GM23338 (cell line): ENCODE measurements at places on chromosomes 6 and 20.

DNA sequence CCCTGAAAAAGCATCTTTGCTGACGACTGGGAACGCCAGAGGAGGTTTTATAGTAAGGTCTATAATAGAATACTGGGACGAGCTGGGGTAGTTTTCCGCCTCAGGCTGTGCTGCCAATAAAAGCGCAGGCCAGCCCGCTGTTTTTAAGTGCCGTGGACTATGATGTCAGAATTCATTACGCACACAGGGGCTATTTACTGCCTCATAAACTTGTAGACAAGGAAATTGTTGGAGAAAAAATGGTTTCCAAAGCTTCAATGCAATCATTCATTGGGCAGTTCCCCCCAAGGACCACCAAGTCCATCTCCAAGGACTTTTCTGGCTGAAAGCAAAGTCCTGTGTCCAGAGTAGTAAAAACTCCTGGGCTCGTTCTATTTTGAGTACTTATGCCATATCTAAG, 20.4 kb upstream of the FOXF2 start:
- no peak for DNase-seq

GRCh38 chr20:9940329-9940728, 94.5 kb upstream of the ANKEF1 start:
- DNase-seq = no peak

DNA sequence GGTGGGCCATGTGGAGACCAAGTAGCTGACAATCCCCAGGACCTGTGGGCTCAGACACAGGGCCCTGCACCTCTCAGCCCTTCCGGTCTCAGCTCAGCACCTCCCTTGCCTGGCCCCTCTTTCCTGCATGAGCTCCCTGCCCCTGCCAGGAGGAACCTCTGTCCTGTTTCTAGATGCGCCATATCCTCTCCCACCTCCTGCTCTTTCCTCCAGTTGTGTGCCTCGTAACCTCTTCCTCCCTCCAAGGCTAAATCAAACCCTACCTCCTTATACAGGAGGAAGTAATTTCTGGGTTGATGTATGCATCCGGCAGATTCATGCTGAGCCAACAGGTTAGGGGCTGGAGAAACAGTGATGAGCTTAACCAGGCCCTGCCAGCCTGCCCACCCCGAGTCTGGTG, 30.9 kb downstream of the ITPR3 start:
- DNase-seq = no peak

DNA sequence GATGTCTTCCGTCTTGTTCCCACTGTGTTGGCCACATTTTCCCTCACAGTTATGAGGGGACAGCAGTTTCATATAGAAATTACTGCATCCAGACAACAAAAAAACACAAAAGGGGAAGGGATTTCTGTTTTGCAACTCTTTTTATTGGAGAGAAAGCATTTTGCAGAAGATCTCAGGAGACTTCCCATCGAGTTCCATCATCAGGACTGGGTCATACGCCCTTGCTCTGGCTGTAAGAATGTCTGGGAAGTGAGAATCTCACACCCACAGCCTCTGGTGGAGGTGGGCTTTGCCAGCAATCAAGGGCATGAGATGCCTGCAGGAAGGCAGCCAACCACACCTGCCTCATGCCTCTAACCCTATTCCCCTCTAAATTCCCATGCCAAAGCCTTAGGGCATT, 5.8 kb upstream of the IGF2R start:
- no peak for DNase-seq

- DNase-seq = peak; percentile 62
These were observed 4.4 kb downstream of the FIG4 start for GRCh38 chr6:109695468-109695867.

GRCh38 chr6:11976489-11976888, 35.6 kb upstream of the HIVEP1 start:
- no peak for DNase-seq

GRCh38 chr6:28542440-28543296, 17.0 kb downstream of the GPX5 start:
- peak; percentile 98 for DNase-seq

- no peak for DNase-seq
These were observed 404.3 kb upstream of the SLC35B3 start for GRCh38 chr6:8839626-8840025.

- no peak for DNase-seq
These were observed 81.9 kb downstream of the NCOA3 start for GRCh38 chr20:47583551-47583950.

DNA sequence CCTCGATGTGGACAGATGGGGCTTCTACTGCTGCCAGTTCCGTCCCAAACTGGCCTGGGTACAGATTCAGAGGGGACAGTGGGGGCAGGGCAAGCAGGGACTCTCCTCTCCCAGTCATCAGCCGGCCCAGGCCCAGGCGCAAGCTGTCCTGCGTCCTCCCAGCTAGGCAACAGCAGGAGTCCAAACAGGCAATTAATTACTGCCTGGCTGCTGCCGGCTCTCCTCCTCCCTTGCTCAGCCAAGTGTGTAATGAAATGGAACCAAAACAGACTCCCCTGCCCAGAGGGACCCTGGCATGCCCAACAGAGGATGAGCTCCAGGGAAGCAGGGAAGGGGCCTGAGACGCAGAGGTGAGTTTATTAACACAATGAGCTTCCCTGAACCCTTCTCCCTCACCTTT, 17.8 kb upstream of the SLC32A1 start:
- DNase-seq = peak; percentile 28

DNA sequence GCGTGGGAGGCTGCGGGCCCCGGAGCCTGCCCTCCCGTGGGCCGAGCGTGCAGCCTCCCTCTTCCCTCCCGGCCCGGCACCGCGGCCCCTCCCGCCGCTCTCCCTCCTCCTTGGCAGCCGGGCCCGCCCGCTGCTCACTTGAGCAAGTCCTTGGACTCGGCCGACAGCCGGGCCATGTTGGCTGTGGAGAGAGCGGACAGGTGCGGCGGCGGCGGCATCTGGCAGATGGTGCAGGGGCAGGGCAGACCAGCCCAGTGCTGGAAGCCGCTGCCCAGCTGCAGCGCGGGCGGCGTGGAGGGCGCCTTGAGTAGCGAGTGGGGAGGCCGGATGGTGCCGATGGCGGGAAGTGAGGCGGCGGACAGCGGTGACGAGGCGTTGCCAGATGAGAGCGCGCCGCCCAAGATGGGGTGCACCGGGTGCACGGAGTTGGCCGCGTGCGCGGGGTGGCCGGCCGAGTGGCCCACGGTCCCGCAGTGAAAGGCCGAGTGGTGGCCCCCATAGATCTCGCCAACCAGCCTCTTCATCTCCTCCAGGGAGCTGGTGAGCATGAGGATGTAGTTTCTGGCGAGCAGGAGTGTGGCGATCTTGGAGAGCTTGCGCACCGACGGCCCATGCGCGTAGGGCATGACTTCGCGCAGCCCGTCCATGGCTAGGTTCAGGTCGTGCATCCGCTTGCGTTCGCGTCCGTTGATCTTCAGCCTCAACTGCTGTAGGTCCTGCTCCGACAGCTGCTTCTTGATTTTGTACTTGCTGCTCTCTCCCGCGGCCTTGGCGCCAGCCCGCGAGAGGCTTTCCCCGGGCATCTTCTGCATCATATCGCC, 766 bp downstream of the OLIG3 start:
- peak; percentile 75 for DNase-seq

DNA sequence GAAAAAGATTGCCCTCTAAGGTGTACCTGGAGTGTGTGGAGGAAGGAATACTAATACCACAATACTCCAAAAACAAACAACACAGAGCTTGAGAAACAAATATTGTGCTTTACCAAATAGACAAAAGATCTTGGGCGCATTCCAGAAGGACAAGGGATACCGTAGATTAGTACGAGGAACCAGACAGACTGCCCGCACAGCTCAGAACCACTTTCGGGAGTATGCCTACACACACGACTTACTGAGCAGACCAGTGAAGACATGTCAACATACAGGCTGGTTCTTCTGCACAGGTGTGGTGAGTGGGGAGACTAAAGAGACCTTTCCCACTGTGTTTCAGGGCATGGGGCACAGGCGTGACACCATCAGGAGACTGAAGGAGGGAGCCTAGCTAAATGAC, 15.8 kb upstream of the FOXQ1 start:
- DNase-seq = no peak

- no peak for DNase-seq
These were observed 184.6 kb downstream of the ATXN1 start for GRCh38 chr6:16576451-16577368.

- no peak for DNase-seq
These were observed 218.1 kb upstream of the SOX4 start for GRCh38 chr6:21375151-21376116.

DNA sequence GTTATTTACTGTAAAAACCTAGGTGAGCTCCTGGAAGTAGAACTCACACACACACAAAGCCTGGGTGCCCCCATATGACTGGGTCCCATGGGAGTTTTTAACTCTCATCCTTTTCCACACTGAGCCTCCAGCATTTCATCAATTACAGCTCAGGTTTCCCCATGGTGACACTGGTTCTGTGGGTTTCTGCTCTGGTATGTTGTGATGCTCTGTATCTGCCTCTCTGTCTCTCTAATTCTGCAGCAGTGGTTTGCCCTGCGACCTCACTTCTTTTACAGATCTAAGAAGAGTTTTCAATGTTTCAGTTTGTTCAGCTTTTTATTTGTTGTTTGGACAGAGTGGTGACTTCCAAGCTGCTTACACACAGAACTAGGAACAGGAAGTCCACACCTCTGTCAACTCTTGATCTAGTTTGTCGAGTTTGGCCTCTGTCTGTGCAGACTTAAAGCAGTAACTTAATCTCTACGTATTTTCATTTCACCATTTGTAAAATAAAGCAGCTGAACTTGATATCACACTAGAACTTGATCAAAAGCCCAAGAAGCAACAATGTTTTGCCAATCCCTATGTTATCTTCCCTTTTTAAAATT, 554.3 kb downstream of the EPHA7 start:
- no peak for DNase-seq

GRCh38 chr6:150324044-150324443, 44.8 kb upstream of the IYD start:
- DNase-seq = no peak

DNA sequence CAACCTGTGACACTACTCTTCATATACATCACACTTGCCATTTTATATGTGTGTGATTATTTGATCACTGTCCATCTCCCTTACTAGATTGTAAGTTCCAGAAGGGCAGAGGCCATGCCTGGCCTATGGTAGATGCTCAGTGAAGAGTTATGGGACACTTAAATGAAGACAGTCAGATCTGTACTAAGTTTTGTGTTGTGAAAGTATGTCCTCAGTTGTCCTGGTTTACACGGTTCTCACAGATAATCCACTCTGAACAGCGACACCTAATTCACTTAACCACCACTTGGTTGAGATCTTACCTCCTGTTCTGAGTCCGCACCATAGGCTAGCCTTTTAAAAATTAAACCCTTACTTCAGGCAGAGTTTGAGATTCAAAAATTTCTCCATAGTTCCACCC, 434.1 kb upstream of the SOX4 start:
- no peak for DNase-seq

- DNase-seq = no peak
These were observed 199.3 kb upstream of the FLRT3 start for GRCh38 chr20:14536738-14537137.

- DNase-seq = no peak
These were observed 50.9 kb upstream of the TNFAIP3 start for GRCh38 chr6:137816133-137816579.

GRCh38 chr6:101883505-101883904, 490.0 kb downstream of the GRIK2 start:
- DNase-seq = no peak

DNA sequence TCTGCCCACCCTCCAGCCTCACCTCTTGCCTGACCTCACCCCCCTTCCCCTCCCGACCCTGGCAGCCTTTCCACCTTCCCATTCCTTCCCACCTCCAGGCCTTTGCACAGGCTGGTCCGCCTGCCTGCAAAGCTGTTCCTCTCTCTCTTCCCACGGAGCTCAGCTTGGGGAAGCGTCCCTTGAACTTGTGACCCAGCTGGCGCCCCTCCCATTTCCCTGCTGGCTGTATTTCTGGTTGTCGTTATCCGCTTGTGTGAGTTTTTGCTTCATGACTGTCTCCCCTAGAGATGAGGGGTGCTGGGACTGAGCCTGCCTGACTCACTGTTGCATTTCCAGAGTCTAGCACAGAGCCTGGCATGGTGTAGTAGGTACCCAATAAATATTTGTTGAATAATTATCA, 32.5 kb downstream of the VSTM2L start:
- no peak for DNase-seq

DNA sequence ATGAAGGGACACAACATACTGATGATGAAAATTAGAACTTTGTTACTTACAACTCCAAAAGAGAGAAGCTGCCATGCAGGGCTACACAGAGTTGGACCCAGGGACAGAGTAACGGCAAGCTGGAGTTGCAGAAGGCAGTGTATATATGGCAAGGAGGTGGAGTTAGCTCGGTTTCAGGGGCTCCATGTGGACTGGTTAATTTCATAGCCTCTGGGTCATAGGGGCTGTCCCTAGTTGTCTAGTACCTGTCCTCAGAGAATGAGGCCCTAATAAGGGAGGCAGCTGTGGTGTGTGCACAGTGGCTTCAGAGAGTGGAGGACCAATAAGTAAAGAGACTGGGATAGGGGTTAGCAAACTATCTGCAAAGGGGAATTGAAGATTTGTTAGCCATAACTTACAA, 7.9 kb upstream of the ZSCAN12 start:
- no peak for DNase-seq

DNA sequence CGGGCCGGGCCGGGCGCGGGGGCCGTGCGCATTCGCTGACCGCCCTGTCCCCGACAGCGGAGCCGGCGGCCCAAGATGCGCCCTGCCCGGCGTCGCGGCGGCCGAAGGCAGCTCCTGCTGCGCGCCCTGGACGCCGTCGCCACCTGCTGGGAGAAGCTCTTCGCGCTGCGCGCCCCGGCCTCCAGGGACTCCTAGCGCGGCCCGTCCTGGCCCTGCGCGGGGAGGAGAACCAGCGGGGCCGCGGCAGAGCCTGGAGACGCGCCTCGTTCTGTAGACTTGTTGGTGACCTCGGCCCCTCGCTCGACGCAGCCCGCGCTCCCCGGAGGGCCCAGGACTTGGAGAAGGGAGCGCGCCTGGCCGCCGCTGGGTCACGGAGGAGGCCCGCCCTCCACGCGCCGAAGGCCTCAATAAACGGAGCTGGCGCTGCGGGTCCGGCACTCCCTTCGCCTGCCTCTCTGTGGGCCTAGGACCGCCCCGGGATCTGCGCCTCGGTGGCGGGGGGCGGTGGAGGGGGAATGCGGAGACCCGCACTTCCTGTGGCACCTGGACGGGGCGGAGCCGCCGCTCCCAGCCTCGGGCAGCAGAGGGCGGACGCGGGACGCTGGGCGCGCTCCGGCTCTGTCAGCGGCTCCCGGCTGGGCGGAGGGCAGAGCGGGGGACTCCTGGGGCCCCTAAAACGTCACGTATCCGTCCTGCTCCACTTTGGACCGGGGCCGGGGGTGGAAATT, 2.7 kb downstream of the C20orf204 start:
- DNase-seq = peak; percentile 88
